ENCODE measurements at places on chromosomes 13 and 19.

DNA sequence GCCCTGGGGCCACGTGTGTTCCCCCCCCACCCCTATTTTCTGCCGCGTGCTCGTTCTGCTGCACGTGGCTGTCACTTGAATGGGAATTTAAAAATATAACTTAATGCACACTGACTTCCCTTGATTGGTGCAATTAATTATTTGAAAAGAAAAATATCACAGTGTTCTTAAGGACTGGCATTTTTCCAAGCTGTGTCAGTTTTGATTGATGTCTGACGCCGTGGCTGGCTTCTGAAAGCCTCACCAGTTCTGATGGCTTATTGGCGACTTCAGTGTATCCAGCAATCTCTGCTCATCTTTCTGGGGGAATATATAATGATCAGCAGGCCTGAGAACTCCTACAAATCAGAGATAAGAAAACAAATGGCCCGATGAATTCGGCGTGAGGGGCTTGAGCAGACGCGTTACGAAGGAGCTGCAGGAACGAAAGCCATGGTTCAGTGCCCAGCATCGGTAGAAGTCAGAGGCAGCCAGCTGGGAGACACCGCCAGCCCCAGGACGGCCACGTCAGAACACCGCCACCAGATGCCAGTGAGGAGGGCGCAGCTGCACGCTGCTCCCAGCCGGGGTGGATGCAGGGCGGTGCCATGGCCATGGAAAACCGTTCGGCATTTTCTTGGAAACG, 111.2 kb downstream of the KDM4B start:
- DNase-seq: no peak

GRCh38 chr13:35603593-35604285, 127.2 kb upstream of the MAB21L1 start:
- DNase-seq: no peak

- no peak for DNase-seq
Observed at GRCh38 chr13:111963031-111963430, 103.9 kb upstream of the SOX1 start.

GRCh38 chr13:27973961-27974662, 5.0 kb upstream of the CDX2 start:
- DNase-seq: no peak

GRCh38 chr13:29561918-29562317, 33.6 kb downstream of the SLC7A1 start:
- DNase-seq: no peak

GRCh38 chr19:55247621-55248099, 11.2 kb downstream of the PPP6R1 start:
- no peak for DNase-seq

- DNase-seq: no peak
Observed at GRCh38 chr19:33703821-33704220, 82.1 kb downstream of the CHST8 start.
